ENCODE measurements at places on chromosomes 1 and 21. TPM values are rescaled to one million over a fixed set of nuclear protein-coding genes. Genes with fewer than 3 reads are reported as not detected.

- DNase-seq, result no peak
These were observed 109.4 kb downstream of the NAV1 start for GRCh38 chr1:201648066-201648906.

DNA sequence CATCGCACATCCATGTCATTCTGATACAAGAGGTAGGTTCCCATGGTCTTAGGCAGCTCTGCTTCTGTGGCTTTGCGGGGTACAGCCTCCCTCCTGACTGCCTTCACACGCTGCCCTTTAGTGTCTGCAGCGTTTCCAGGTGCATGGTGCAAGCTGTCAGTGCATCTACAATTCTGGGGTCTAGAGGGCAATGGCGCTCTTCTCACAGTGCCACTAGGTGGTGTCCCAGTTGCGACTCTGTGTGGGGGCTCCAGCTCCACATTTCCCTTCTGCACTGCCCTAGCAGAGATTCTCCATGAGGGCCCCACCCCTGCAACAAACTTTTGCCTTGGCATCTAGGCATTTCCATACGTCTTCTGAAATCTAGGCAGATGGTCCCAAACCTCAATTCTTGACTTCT, 138.2 kb upstream of the BRINP3 start:
- DNase-seq, result no peak

DNA sequence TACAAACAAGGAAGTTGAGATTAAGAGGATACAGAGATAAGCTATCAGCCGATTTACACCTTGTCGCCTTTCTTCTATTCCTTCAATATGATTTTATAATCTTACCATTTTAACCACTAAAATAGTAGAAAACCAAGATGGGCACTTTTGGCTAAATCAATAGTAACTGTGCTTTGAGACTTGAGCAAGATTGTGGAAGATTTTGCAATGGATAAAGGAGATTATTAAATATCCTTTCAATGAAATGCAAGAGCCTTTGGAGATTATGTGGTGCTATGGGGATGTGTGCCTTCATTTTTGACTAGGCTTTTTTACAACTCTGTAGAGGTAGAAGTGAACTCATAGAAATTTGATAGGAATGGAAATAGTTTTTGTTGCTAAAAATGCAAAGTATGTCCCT, 33.7 kb downstream of the ADAMTS1 start:
- no peak for DNase-seq

DNA sequence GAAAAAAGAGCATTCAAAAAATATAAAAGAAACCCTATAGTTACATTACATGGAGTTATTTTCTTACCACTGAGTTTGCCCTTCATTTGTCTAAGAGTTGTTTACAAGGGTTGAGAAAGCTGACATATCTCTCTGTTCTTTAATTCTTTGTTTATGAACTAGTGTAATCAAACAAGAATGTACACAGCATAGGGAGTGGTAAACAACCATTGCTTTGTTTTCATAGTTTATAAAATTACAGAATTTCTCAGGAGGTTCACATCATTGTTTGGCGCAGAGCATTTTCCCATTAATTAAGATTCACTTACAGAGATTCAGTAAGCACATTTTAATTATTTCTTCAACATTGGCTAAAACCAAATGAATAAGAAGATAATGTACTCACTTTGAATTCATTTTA, 87.6 kb downstream of the IFI44 start:
- no peak for DNase-seq

DNA sequence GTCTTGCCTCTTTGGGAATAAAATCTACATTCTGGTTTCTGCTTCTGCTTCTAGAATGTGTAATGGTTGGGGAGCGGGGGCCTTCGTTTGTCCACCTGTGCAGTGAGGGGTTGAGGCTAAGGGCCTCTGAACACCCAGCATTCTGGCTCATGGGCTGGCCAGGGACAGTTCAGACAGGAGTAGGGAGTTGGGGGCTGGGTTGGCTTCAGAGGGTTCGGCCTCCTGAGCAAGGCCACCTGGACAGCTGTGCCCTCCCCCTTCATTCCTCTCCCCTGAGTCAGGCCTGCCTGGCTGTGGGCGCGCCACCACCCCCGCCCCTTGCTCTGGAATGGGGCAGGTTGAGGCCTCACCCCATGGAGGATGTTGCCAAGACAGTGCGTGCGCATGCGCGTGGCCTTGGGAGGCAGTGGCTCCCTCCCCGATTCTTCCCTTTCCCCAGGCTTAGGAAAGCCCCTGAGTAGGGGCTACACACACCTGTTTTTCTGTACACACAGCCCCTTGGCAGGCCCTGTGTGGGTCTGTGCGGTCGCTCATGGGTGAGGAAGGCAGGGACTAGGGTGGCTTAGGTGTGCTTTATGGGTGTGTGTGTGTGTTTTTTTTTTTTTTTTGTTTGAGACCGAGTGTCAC, 57.0 kb downstream of the YARS1 start:
- peak; percentile 57 for DNase-seq

DNA sequence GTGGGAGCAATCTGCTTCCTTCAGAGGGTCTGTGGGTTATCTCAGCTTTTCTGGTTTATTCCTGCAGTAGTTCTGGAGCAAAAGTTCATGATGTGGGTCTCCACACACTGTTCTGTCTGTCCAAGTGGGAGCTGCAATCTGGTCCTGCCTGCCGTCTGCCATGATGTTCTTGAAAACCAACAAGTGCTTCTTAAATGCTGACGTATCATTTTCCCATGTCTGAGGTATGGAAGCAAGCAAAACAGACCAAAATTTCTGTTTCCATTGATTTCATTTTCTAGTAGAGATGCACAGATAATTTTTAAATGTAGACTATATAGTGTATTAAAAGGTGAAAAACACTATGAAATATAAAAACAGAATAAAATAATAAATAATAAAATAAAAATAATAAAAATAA, 65.2 kb downstream of the SERINC2 start:
- no peak for DNase-seq

GRCh38 chr1:89451011-89451410, 73.6 kb upstream of the LRRC8B start:
- DNase-seq, result no peak

GRCh38 chr1:228860911-228861831, 125.9 kb downstream of the RHOU start:
- no peak for DNase-seq

- no peak for DNase-seq
These were observed 450.7 kb downstream of the PTPRC start for GRCh38 chr1:199089393-199090122.

DNA sequence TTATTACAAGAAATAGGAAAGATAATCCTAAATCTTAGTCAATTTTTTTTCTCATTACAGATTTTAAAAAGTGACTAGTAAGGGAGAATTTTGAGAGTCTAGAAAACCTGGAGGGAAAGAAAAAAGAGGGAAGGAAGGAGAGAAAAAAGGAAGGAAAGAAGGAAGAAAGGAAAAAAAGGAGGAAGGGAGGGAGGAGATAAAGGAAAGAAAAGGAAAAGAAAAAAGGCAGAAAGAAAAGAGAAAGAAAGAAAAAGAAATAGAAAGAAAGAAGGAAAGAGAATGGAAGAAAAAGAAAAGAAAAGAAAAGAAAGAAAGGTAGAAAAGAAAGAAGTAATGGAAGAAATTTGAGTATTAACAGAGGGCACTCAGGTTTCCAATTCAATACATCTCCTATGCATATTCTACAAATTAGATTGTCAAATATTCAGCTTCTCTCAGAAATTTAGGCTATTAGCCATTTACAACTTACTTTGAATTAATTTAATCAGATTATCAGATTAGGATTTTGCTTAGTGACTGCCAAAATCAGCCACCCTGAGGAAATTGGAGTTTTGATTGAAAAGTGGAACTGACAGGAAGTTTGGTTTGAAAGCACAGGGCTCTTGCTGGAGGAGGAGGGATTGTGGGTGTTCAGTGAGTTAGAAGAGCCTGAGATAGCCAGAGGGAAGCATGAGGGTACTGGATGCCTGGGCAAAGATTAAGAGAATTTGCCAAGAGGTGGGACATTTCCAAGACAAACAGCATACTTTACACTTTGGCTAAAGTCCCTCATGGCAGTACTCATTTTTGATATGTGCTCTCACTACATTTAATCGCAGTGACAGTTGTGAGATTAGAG, 677.8 kb downstream of the USP25 start:
- no peak for DNase-seq

DNA sequence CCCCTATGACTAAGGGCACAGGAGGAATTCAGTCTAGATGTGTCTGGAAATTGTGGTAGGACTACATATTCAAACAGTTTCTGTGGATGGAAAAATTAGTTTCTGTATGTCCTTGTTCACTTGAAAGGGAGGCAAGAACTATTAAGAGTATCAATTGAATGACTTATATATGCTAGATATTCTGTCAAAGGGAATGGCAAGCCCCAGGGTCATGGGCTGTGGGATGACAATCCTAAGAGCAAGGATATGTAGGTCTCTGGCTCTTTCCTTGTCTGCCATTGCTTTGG, 383.5 kb upstream of the B3GALT2 start:
- DNase-seq, result no peak

- DNase-seq, result no peak
These were observed 86.9 kb downstream of the NAV1 start for GRCh38 chr1:201625851-201626251.

- DNase-seq, result no peak
These were observed 2.8 kb downstream of the ANKRD34A start for GRCh38 chr1:145961425-145962156.

DNA sequence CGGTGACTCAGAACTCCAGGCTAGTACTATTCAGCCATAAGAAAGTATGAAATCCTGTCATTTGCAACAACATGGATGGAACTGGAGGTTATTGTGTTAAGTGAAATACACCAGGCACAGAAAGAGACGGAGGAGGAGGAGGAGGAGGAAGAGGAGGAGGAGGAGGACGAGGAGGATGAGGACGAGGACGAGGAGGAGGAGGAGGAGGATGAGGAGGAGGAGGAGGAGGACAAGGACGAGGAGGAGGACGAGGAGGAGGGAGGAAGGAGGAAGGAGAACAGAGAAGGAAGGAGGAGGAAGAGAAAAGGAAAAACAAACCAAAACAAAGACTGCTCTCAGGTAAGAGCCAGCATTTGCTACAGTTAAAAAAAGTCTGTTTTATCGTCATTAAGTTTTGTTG, 178.7 kb downstream of the NPHP4 start:
- no peak for DNase-seq

GRCh38 chr1:15345705-15346345, 63.9 kb upstream of the EFHD2 start:
- no peak for DNase-seq

- DNase-seq, result no peak
These were observed 146.6 kb downstream of the KCNJ6 start for GRCh38 chr21:37769656-37770055.

DNA sequence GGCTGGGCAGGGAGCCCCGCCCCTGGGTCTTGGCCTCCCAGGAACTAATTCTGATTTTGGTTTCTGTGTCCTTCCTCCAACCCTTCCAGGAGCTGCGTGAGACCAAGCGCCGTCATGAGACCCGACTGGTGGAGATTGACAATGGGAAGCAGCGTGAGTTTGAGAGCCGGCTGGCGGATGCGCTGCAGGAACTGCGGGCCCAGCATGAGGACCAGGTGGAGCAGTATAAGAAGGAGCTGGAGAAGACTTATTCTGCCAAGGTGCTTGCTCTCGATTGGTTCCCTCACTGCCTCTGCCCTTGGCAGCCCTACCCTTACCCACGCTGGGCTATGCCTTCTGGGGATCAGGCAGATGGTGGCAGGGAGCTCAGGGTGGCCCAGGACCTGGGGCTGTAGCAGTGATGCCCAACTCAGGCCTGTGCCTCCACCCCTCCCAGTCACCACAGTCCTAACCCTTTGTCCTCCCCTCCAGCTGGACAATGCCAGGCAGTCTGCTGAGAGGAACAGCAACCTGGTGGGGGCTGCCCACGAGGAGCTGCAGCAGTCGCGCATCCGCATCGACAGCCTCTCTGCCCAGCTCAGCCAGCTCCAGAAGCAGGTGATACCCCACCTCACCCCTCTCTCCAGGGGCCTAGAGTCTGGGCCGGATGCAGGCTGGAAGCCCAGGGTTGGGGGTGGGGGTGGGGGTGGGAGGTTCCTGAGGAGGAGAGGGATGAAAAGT, 18.5 kb upstream of the SEMA4A start:
- DNase-seq, result no peak

DNA sequence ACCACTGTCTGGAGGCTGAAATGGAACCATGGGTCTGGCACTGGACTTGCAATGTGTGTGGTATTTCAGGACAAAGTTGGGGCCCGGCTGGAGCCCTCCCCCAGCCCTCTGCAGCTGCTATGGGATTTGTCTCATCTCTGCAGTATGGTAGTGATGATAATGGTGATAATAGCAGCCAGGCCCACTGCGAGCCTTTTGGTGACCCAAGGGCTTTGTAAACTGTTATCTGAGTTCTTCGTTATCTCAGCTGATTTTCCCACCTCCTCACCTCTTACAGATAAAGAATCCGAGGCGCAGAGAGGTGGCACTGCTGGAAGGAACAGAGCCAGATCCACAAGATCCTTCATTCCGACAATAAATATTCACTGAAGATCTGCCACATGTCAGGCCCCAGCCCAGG, 11.7 kb upstream of the WNT4 start:
- no peak for DNase-seq

DNA sequence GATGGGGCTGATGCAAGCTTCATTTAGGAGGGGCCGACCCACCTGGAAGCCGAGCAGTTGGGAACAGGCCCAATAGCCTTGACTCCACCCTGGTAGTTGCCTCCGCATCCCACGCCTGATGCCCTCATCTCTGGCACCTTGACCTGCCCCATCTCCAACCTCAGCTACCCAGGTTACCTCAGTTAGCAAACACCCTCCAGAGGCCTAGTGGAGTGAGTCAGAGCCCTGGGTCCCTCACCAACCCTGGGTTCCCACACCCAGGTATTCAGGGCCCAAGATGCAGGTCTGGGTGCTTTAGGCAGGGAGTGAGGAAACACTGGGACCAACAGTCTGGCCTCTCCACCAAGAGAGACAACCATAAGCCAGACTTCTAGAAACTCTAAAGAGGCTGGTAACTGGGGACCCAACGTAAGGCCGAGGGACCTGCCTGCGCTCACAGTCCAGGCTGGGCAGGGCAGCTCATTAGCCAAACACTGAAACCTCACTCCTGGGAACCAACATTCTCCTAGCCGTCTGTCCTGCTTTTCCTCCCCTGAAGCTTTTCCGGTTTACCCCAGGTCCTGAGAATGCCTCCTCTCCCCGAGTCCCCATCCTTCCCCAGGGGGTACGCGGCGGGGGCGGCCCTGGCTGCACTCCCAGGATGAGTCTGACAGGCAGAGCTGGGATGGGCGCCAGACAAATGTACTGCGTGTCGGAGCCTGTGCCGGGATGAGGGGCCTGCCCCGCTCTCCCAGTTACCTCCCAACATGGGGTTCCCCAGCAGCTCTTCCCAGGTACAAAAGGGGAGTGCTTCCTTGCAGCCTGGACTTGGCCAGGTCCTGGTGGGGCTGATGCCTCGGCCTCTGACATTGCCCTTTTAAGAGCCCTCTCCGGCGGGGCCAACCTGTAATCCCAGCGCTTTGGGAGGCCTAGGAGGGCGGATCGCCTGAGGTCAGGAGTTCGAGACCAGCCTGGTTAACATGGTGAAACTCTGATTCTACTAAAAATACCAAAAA, 8.9 kb upstream of the CELSR2 start:
- no peak for DNase-seq

GRCh38 chr1:232590744-232591082, 39.2 kb downstream of the SIPA1L2 start:
- no peak for DNase-seq

FLG2 gene
- total RNA-seq, result not detected

TMCC2 gene
- total RNA-seq, result 452 TPM

A3GALT2 gene
- total RNA-seq, result not detected

RPAP2 gene
- 2.7 TPM for total RNA-seq

EEIG2 gene
- 2.3 TPM for total RNA-seq

MYBPHL gene
- total RNA-seq, result not detected

SMPDL3B gene
- total RNA-seq, result 0.33 TPM

ZNF648 gene
- total RNA-seq, result 0.67 TPM

PIGV gene
- total RNA-seq, result 24.3 TPM

All from liver (tissue), 10 donors.